ENCODE measurements at places on chromosomes 1 and 21.

DNA sequence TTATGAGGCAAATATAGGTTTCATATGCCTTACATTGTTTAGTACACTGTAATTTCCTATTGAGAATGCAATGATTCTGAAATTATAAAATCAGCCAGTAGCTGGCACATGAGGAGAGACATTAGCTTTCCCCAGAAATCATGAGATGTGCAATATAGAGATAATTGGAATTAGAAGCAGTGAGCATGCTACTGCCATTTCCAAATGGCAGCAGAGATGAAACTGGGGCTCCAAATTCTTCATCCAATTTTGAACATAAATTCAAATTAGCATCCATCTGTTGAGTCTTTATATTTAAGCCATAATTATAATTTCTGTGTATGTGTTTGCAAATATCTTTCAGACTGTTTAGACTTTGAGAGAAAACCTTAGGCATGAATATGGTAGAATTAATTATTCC, 28.8 kb downstream of the PTGER3 start:
- no peaks in the 10 kb centered on the region for H3K4me1 ChIP-seq
- no peaks in the 10 kb centered on the region for H3K36me3 ChIP-seq
- peaks cover 16% of the 10 kb centered on the region for H3K27me3 ChIP-seq
- DNase-seq, result no peak

DNA sequence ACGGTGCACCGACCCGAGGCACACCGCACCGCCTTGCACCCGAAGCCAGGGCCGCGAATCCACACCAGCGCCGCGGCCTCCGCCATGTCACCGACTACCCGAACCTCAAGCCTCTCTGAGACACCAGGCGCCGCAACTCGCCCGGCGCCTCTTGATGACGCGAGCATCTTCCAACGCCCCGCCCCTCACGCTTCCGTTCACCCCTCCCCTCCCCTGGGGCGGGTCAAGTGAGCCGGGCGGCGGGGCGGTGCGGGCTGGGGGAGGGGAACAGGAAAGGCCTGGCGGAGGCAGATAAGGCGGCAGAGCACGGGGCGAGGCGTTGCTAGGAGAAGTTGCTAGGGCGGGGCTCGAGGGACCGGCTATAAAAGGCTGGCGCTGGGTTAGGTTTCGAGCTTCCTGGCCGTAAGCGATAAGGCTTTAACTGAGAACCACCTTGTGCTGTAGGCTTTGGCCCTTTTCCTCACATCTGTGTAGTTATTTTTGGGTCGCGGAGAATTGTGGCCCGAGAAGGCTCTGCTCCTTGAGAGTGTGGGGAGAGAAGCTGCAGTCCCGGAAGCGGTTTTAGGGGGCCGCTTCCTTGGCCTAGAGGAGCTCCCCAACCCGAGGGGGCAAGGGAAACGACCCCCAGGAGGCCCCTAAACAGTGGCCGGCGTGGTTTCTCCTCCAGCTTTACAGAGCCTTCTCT, at the start of gene SDE2:
Gene SDE2, minus strand, starts transcription at position 117 of the 685 bp plus-strand sequence. Its CDS starts 31 bp downstream, at position 86.
- peak within 1 kb of the TSS; percentile 100 for H3K4me3 ChIP-seq
- DNase-seq, result peak; percentile 98
- H3K36me3 ChIP-seq, result peaks cover 22% of the 10 kb centered on the region
- H3K27ac ChIP-seq, result peak within 1 kb of the TSS; percentile 100

DNA sequence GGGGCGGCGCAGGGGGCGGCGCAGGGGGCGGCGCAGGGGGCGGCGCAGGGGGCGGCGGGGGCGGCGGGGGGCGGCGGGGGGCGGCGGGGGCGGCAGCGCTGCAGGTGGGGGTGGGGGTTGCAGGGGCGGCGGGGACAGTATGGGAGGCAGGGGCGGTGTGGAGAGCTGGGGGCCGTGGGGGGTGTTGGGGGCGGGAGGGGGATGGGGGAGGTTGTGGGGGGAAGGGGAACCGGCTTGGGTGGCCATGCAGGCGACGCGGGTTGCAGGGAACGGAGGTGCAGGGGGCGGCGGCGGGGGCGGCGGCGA, 13.0 kb upstream of the SLC19A1 start:
- no peak overlapping the region for H3K4me3 ChIP-seq
- no peaks in the 10 kb centered on the region for H3K36me3 ChIP-seq
- no peak overlapping the region for H3K27ac ChIP-seq

DNA sequence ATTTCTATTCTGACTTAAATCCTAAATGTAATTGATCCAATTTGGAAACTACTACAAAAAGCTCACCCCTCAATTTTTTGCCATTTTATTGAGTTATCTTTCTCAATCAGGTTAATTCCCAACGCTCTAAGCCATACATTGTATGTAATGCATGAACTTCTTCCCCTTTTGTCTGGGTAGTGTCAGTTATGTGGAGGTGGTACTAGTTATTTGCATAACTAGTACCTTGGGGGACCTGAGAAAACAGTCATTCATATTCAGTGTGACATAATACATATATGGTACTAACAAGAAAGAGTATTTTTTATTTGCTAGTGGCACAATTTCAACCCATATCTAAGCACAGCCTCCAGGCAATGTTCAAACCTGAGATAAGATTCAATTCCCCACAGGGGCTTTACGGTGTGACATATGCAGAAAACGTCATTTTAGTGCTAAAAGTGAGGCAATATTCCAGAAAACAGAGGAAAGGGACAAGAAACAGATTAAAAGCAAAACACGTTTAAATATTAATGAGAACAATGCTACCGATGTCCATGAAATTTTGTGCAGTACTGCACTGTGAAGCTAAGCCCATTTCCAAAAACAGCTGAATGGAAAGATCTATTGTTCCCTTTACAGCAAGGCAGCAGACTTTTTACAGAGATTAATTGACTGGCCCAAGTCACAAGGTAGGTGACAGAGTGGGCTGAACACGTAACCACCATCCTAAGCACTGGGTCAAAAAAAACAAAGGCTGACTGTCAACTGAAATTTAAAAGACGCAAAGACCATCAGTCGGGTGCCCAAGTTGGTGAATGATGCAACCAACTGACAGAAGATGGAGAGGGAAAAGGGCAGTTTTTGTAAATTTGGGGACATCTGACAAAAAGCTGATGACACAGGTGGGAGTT, 1.4 kb downstream of the HLCS start:
- H3K27ac ChIP-seq, result peak overlapping the region; percentile 92
- H3K4me3 ChIP-seq, result peak overlapping the region; percentile 85
- peaks cover 10% of the 10 kb centered on the region for H3K4me1 ChIP-seq
- no peak for DNase-seq
- H3K27me3 ChIP-seq, result no peaks in the 10 kb centered on the region
